ENCODE measurements at places on chromosomes 3 and 15.
A peak's percentile ranks its signal among the peaks of the same experiment; 100 is the strongest.

- peak; percentile 26 for DNase-seq
Observed at GRCh38 chr3:138374573-138375134, 26.3 kb downstream of the MRAS start.

GRCh38 chr3:15958692-15959433 is 161.1 kb upstream of the ANKRD28 start:
- no peak for DNase-seq

GRCh38 chr3:54987719-54988118 is 59.9 kb upstream of the LRTM1 start:
- DNase-seq: no peak

DNA sequence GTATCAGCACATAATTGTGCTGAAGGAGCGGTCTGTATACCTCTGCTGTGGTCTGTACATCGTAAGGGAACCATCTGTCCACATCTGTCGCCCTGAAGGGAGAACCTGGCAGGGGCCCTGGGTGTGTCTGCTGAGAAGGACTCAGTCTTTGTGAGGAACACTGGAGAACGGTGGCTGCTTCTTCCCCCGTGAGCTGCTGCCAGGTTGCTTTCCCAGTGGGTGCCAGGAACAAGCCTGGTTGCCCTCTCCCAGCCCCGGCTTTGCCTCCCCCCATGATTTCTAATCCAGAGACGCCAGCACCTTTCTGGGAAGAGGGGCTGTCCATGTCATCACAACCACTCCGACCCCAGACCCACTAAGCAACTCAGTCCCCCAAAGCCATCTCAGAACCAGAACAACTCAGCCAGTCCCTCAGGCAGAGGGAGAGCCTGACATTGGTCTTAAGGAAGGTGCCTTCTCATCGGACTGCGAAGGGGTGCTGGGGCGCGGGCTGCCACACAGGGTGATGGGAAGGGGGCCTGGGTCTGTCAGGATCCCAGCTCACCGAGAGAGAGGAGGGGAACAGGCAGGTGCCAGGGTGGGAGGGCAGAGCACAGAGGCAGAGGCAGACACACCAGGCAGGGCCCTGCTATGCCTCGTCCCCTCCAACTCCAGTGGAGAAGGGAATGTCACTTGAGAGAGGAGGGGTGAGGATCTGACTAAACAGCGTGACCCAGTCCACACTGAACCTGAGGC is 8.5 kb downstream of the TNK2 start:
- no peak for DNase-seq

DNA sequence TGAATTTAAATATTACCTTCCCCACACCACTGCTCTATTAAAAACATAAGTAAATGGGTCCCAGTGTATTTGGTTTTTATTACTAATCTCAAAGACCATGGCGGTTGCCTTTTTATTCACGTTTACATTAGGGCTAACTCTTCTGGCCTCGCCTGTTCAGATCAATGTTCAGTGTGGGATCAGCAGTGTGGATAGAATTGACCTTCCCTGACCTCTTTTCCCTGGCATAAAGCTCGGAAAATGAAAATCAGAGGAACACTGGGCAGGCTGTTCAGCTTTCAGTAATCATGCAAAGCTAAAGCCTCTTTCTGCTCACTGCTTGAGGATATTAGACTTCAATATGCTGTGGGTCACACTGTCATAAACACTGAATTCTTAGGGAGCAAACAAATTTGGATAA is 422.6 kb upstream of the ONECUT1 start:
- DNase-seq: no peak
